ENCODE measurements at places on chromosomes 11 and 22. TPM values are rescaled to one million over a fixed set of nuclear protein-coding genes. Genes with fewer than 3 reads are reported as not detected.

GRCh38 chr11:112795142-112795815 lies 165.9 kb upstream of the NCAM1 start:
- DNase-seq: peak; percentile 97

- no peak for DNase-seq
Observed at GRCh38 chr11:68963779-68964178, 17.0 kb downstream of the MRGPRD start.

- no peak for DNase-seq
Observed at GRCh38 chr11:125637840-125638239, 12.9 kb downstream of the CHEK1 start.

GRCh38 chr11:19861171-19861570 lies 148.5 kb downstream of the NAV2 start:
- no peak for DNase-seq

- peak; percentile 41 for DNase-seq
Observed at GRCh38 chr11:12137938-12138731, 27.7 kb downstream of the MICAL2 start.

- peak; percentile 98 for DNase-seq
Observed at GRCh38 chr11:86174101-86175046, 70.2 kb upstream of the EED start.

GRCh38 chr11:130964058-130964792 lies 47.9 kb upstream of the SNX19 start:
- no peak for DNase-seq

- DNase-seq: no peak
Observed at GRCh38 chr11:103257360-103257759, 148.1 kb downstream of the DYNC2H1 start.

- no peak for DNase-seq
Observed at GRCh38 chr11:24688981-24689380, 192.1 kb downstream of the LUZP2 start.

GRCh38 chr11:11481371-11481770 lies 128.3 kb upstream of the CSNK2A3 start:
- DNase-seq: peak; percentile 47

DNA sequence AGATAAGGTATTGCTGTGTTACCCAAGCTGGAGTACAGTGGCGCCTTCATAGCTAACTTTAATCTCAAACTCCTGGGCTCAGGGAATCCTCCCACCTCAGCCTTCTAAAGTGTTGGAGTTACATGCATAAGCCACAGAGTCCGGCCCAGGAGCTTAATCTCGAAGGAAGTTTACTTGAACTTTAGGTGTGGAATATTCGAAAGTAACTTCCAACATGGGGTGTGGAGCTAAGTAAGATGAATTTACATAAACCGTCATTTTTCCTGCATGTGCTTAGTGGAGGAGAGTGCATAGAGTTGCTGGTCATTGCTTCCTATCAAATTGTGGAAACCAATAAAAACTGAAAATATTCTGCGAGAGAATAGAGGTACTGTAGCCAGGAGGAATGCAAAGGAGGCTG lies 1.5 kb downstream of the ATG13 start:
- no peak for DNase-seq

- DNase-seq: peak; percentile 35
Observed at GRCh38 chr11:127890030-127890615, 697.2 kb downstream of the ETS1 start.

LRRC10B gene
- not detected for total RNA-seq

TENM4 gene
- total RNA-seq: 0.21 TPM

OLFML1 gene
- total RNA-seq: not detected

GALNT18 gene
- 3.3 TPM for total RNA-seq

Data from myocyte (in vitro differentiated cells).